CD4-positive, alpha-beta T cell (primary cell): ENCODE measurements at places on chromosomes 12 and 14. TPM values are rescaled to one million over a fixed set of nuclear protein-coding genes. Genes with fewer than 3 reads are reported as not detected.

DNA sequence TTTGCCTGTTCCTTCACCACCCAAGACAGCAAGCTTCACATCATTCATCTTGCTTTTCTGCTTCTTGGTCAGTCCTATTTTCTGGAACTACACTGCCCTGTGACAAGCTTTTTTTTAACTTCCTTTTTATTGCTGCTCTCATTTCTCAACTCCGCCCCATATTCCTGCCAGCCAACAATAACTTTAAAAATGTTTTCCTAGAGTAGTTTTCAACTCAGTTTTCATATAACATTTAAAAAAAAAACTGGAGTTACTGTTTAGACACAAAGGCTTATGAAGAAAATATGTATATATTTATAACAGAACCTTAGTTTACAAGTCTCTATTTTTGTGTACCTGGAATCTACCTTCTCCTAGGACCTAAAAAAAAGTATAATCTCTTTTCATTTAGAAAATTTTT, at the start of gene RERGL:
Gene RERGL (minus strand): TSS at position 101 of the 400 bp plus-strand sequence. CDS start 53 bp downstream, at position 48.
- H3K4me1 ChIP-seq, result no peaks in the 10 kb centered on the region
- no peak within 1 kb of the TSS for H3K4me3 ChIP-seq
- no peaks in the 10 kb centered on the region for H3K36me3 ChIP-seq
- H3K27ac ChIP-seq, result no peak within 1 kb of the TSS
- no peaks in the 10 kb centered on the region for H3K27me3 ChIP-seq

The ABCD4 gene
- 59.6 TPM for total RNA-seq

The SCN8A gene
- total RNA-seq, result 0.14 TPM

The GPRC5A gene
- 0.14 TPM for total RNA-seq

- H3K36me3 ChIP-seq, result no peaks in the 10 kb centered on the region
- no peaks in the 10 kb centered on the region for H3K27me3 ChIP-seq
- no peak overlapping the region for H3K27ac ChIP-seq
- no peaks in the 10 kb centered on the region for H3K4me1 ChIP-seq
- H3K4me3 ChIP-seq, result no peak overlapping the region
These were observed 160.0 kb downstream of the TRHDE start for GRCh38 chr12:72432037-72432604.

DNA sequence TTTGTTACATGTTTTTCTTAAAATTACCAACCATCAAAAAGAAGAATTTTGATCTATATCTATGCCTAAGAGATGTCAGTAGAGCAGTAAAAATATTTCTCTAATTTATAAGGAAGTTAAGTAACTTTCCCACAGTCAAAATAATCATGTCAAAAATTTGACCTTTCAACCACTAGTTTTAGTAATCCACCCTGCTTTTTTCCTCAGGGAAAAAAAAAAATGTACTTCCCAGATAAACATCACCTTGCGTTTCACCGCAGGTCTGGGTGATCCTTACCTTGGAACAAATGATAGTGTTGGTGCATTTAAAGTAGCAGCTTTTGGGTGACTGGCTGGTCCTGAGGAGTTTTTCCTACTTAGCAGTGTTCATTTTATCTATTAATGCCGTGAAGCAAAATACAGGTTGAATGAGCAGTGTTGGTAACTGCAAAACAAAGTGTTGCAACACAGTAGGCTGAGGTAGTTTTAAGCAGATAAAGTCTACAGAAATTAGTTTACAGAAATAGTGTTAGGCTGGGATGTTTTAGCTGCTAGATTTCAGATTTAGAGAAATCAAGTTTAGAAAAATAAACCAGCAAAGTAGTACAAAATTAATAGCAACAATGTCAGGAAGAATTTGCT, 137.2 kb upstream of the DNM1L start:
- H3K27me3 ChIP-seq, result peaks cover 3% of the 10 kb centered on the region
- no peaks in the 10 kb centered on the region for H3K4me1 ChIP-seq
- no peaks in the 10 kb centered on the region for H3K36me3 ChIP-seq
- H3K4me3 ChIP-seq, result no peak overlapping the region

DNA sequence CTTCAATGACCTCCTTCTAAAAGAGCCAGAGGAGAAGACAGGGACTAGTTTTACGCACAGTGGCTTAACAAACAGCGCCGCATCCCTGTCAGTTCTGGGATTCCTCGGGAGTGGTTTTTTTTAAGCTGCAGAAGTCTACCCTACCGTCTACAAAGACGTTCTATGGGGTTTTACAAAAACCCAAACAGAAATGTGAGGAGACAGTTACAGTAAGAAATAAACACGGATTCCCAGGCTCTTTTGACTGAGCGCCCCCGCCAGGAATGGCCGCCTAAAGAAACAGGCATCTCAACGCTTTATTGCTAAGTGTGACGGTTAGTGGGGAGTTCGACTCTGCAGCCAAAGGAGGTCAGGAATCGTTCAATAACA, 484 bp downstream of the ALKBH1 start:
- no peaks in the 10 kb centered on the region for H3K27me3 ChIP-seq
- H3K4me3 ChIP-seq, result peak overlapping the region; percentile 82
- H3K27ac ChIP-seq, result peak overlapping the region; percentile 10
- peak; percentile 28 for DNase-seq

- no peak overlapping the region for H3K4me3 ChIP-seq
- no peaks in the 10 kb centered on the region for H3K36me3 ChIP-seq
- DNase-seq, result no peak
- H3K27me3 ChIP-seq, result peaks cover 71% of the 10 kb centered on the region
These were observed 1.4 kb downstream of the SIX1 start for GRCh38 chr14:60647837-60648248.

The CLEC14A gene
- not detected for total RNA-seq

DNA sequence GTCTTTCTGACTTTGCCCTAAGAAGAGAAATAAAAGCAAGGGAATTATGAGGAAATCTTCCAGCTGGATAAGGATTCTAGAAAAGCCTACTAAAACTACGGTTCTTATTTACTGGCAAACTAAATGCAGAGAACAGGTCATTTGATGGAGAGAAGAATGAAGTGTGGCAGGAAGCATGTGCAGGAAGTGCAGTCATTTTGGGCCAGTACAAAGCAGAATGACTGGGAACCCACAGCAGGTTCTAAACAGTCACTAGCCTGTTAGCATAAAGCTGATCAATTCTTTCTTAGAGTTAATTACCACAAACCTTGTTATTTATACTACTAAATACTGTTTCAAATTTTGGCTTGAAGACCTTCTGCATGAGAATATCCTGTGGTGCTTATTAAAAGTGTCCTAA, 36.7 kb downstream of the CFAP54 start:
- no peaks in the 10 kb centered on the region for H3K4me1 ChIP-seq
- no peak overlapping the region for H3K27ac ChIP-seq
- H3K4me3 ChIP-seq, result no peak overlapping the region
- no peak for DNase-seq

The RPGRIP1 gene
- total RNA-seq, result not detected

The RASSF9 gene
- total RNA-seq, result not detected

DNA sequence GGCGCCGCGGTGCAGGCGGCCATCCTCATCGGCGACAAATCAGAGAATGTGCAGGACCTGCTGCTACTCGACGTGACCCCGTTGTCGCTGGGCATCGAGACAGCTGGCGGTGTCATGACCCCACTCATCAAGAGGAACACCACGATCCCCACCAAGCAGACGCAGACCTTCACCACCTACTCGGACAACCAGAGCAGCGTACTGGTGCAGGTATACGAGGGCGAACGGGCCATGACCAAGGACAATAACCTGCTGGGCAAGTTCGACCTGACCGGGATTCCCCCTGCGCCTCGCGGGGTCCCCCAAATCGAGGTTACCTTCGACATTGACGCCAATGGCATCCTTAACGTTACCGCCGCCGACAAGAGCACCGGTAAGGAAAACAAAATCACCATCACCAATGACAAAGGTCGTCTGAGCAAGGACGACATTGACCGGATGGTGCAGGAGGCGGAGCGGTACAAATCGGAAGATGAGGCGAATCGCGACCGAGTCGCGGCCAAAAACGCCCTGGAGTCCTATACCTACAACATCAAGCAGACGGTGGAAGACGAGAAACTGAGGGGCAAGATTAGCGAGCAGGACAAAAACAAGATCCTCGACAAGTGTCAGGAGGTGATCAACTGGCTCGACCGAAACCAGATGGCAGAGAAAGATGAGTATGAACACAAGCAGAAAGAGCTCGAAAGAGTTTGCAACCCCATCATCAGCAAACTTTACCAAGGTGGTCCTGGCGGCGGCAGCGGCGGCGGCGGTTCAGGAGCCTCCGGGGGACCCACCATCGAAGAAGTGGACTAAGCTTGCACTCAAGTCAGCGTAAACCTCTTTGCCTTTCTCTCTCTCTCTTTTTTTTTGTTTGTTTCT, 1.7 kb downstream of the HSPA2 start:
- H3K27me3 ChIP-seq, result no peaks in the 10 kb centered on the region
- peaks cover 41% of the 10 kb centered on the region for H3K4me1 ChIP-seq
- H3K36me3 ChIP-seq, result no peaks in the 10 kb centered on the region

DNA sequence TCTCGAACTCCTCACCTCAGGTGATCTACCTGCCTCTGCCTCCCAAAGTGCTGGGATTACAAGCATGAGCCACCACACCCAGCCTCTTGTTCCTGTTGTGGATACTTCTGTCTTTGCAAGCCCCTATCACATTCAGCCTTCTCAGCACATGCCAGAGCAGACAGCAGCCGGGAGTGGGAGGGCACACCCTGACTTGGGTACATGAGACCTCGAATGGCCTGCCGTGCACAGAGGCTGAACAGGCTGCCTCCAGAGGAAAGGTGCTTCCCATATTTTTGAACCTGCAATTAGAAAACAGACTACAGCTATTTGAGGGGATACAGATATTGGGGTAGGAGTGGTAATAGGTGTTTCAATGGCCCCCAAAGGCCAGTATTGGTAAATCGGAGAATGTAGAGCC, 307.3 kb upstream of the DIO3 start:
- DNase-seq, result no peak
- H3K4me3 ChIP-seq, result no peak overlapping the region
- no peak overlapping the region for H3K27ac ChIP-seq
- no peaks in the 10 kb centered on the region for H3K36me3 ChIP-seq

DNA sequence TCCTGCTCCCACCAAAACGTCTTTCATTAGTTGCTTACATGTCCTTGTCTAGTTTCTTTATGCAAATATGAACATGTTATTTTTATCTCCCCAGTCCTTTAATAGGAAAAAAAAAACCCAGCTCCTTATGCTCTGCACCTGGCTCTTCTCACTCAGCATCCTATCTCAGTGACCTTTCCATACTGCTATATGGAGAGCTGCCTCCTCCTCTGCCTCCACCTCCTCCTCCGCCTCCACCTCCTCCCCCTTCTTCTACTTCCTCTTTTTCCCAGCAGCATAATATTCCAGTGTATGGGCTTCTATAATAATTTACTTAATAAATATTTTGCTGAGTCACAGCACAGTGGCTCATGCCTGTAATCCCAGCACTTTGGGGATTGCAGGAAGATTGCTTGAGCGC, 31.5 kb downstream of the ABCB9 start:
- H3K27ac ChIP-seq, result no peak overlapping the region
- no peak overlapping the region for H3K4me3 ChIP-seq
- no peaks in the 10 kb centered on the region for H3K27me3 ChIP-seq
- no peak for DNase-seq
- no peaks in the 10 kb centered on the region for H3K36me3 ChIP-seq
- H3K4me1 ChIP-seq, result no peaks in the 10 kb centered on the region

DNA sequence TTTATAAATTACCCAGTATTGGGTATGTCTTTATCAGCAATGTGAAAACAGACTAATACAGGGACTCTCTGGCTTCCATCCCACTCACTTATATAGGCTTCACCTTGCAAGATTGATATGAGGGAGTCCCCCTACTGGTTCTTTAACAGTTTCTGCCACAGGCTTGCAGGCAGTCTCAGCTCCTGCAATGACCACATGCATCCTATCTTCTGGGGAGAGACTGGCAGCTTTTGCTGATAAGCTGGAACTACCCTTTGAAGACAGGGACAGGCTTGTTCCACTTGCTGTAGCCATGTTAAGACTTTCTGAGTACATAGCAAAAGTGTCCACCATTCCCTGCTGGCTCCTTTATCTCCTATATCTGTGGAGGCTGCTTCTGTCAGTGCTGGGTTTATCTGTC, 531.7 kb upstream of the FLRT2 start:
- no peak overlapping the region for H3K4me3 ChIP-seq
- no peaks in the 10 kb centered on the region for H3K36me3 ChIP-seq
- H3K4me1 ChIP-seq, result no peaks in the 10 kb centered on the region
- H3K27ac ChIP-seq, result no peak overlapping the region

The CAPZA3 gene
- total RNA-seq, result not detected

DNA sequence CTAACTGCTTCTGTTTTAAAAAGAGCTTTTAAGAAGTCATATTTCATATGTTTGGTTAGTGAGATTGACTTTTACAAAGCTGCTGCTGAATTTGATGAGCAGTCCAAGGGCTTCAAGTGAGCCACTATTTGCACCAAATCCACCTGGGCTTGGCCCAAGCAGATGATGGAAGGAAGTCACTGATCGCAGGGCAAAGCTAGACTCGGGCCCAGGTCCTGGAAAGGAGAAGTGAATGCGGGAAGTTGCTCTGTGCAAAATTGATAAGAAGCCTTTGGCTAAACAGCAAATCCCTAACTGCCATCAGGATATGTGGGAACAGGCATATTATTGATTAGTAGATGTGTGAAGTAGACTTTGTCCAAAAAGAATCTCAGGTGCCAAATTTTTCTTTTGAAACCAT, 30.5 kb downstream of the PLXNC1 start:
- H3K4me3 ChIP-seq, result no peak overlapping the region
- no peak for DNase-seq
- H3K27me3 ChIP-seq, result no peaks in the 10 kb centered on the region
- peaks cover 17% of the 10 kb centered on the region for H3K4me1 ChIP-seq
- H3K36me3 ChIP-seq, result no peaks in the 10 kb centered on the region

The VRTN gene
- not detected for total RNA-seq

DNA sequence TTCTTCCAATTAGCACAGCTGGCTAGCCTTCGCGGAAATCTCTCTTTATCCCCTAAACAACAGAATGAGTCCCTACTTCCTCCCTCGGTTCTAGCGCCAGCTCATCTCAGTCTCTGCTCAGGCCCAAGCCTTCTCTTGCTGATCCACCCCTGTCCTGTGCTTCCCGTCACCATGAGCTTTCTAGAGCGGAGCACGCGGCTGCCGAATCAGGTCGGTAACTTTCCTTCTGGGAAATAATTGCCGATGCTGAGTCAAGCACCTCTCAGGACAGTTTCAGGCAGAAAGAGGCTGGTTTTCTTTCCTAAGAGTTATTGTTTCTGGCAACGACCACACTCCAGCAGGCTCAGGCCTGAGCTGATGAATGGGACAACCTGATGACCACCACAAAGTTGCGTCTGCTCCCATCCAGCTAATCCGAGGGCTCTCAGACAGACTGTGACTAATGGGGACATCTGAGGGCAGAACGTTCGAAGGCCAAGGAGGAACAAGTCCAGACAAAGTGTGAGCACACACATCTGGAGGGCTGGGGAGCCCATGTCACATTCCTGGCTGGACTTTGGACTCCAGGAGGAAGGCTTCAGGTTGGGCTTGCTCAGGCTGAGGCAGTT, 13.6 kb upstream of the GPR68 start:
- peaks cover 65% of the 10 kb centered on the region for H3K4me1 ChIP-seq
- H3K27me3 ChIP-seq, result no peaks in the 10 kb centered on the region
- H3K36me3 ChIP-seq, result no peaks in the 10 kb centered on the region
- DNase-seq, result no peak

DNA sequence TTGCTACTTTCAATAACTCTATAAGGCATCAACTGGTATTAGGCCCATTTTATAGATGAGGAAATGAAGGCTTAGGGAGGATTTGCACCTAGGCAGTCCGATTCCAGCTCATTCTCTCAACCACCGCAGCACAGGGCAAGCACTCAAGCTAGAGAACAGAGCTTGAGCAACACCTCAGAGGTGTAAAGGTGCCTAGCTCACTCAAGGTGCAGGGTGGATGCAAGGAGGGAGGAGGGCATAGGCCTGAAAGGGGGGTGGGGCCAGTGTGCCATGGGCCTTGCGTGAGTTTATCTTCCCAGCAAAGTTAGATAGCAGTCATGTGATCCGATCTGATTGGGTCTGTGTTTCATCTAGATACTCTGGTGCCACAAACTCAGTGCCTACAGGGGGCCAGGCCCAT, 10.2 kb upstream of the EMP1 start:
- no peaks in the 10 kb centered on the region for H3K36me3 ChIP-seq
- peaks cover 3% of the 10 kb centered on the region for H3K4me1 ChIP-seq
- no peak overlapping the region for H3K4me3 ChIP-seq
- H3K27me3 ChIP-seq, result no peaks in the 10 kb centered on the region
- no peak for DNase-seq

The INHBC gene
- 0.33 TPM for total RNA-seq

The BDKRB2 gene
- not detected for total RNA-seq
